ENCODE measurements at places on chromosomes 16 and 17.
A peak's percentile ranks its signal among the peaks of the same experiment; 100 is the strongest.

DNA sequence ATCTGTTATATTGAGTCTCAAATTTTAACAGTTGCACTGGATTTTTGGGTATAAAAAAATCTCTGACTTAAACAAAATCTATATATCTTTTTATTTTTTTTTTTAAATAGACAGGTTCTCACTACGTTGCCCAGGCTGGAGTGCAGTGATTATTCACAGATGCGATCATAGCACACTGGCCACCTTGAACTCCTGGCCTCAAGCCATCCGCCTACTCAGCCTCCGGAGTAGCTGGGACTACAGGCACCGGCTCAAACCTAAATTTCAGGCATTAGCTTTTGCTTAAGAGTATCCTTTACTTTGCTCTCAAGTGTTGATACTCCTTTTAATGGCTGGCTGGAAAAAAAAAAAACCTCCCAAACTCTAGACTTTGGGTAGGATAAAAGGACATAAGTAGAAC lies 61.6 kb downstream of the RPGRIP1L start:
- DNase-seq, result peak; percentile 1

DNA sequence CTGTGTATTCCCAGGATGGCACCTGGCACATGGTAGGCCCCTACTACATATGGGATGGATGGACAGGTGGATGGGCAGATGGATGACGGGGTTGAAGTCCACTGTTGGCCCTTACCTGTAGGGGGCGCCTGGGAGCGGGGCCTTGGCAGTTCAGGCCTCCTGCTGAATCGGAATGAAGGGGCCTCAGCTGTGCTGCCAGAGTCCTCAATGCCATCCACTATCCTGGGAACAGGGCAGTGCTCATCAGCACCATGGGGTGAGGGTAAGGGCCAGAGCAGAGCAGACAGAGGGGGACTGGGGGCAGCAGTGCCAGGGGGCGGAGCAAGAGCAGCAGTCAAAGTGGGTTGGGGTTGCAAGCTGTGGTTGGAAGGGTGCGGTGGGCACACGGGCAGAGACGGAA lies 8.3 kb upstream of the RAB5C start:
- no peak for DNase-seq

DNA sequence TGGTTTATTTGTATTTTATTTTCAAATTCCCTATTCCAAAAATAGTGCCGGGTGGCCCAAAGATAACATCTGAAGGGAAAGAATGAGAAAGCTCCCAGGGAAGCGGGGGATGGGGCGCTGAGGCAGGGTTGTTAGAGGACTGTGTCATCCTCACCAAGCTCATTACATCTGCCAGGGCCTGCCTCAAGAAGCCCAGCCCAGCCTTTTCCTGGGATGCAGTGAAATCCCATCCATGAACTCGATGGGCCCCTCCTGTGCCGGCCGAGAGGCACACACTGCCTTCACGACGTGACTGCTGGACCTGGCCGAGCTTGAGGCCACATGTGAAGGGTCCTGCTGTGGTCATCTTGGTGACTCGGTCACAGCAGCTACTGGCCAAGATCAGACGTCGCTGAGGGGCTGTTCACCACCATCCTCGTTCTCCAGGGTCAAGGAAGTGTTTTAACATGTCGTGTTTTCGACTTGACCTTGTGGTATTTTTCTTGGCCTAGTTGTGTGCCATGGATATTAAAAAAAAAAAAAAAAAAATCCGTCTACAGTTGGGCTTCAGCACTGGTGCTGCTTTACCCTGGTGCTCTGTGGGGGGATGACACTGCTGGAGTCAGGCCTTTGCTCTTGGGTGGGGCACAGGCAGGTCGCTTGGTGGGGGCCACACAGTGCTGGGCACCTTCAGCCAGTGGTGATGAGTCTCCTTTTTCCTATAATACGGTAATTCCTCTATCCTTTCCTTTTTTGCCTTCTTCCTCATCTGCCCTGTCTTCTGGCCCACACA lies 4.9 kb downstream of the TIMM22 start:
- DNase-seq, result peak; percentile 58

DNA sequence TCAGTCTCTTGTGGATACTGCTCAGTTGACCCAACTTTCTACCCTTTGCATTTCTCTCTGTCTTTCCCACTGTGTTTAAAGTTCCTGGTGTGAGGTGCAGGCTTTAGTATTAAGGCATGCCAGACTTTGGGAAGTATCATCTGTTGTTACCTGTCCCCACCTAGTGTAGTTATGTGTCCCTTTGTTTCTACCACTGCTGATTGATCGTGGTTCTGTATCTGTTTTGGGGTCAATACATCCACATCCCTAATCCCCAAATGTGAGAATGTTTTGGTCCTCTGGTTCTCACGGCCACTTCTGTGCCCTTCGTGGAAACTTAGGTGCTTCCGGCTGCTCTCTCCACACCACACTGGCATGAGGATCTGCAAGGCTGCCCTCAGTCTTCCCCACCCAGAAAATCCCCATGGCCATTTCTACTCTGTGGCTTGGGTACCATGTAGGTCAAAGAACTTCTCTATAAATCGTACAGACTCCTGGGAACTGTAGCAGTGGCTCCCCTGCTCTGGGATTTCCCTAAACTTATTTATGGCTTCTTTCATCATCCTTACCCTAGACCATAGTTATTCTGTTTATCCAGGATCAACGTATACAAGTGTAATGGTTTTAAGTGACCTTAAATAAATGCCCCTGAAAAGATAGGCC lies 443.2 kb downstream of the XYLT1 start:
- no peak for DNase-seq

GRCh38 chr16:82192665-82193064 lies 22.6 kb upstream of the MPHOSPH6 start:
- peak; percentile 70 for DNase-seq

DNA sequence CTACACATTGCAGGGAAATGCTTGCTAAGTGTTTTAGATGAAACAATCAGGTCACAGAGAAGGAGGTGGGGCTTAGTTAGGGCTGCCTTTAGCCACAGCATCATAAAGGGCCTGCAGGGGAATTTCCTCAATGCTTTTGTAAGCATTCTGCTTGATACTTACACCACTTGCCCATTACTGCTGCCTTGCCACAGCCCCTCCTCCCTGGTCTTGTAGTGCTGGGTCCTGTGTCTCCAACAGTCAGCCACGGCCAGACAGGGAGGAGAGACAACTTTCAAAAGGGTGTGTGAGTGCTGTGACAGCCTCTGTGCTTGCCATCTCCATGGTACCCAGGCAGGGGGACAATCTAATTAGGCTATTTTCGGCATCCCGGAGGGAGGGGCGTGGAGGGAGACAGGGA lies 111.2 kb downstream of the SHISA9 start:
- no peak for DNase-seq
